Nucleus accumbens (tissue), 56 donors: ENCODE measurements at places on chromosomes 2 and 18.

DNA sequence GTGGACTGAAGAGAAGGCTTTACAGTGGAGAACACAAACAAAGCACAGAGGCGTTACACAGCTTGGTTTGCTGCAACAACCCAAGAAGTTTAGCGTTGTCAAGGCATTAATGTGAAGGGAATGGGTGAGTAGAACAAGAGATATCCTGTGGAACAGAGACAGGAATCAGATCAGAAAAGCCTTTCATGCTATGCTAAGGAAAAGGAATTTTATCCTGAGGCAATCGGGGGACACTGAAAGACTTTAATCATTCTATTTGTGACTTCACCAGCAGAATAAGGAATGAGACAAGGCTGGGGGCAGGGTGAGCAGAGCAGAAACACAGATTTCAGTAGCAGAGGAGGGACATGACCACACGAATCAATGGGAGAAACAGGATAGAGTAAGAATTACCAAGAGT lies 600.7 kb downstream of the IRS1 start:
- DNase-seq = no peak

- DNase-seq = no peak
Observed at GRCh38 chr2:209424199-209424701, 403 bp downstream of the MAP2 start.

DNA sequence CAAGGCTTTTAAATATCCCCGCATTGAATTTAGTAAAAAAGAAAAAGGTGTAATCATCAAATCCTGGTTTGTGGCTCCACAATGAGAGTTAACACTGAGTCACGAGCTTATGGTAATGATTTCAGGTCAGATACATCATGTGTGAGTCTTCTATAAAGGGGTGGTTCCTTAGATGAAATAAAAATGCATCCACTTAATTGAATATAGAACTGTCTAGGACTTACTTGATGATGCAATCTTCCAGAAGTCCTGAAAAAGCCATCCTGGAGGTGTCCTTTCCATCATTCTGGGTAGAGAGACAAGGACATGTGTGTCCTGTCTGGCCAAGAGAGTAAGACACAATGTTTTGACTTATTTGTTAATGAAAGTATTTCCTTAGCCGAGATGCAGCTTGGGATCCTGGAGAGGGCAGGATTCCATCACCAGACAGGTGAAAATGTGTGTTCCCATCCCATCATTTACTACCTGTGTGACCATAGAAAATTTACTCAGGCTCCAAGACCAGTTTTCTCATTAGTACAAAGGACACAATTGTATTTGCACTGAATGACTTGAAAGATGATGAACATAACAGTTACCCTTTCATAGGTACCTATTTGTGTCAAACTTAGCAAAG lies 1539.8 kb upstream of the PIK3C3 start:
- no peak for DNase-seq

- no peak for DNase-seq
Observed at GRCh38 chr2:9799011-9799596, 44.2 kb upstream of the TAF1B start.

DNA sequence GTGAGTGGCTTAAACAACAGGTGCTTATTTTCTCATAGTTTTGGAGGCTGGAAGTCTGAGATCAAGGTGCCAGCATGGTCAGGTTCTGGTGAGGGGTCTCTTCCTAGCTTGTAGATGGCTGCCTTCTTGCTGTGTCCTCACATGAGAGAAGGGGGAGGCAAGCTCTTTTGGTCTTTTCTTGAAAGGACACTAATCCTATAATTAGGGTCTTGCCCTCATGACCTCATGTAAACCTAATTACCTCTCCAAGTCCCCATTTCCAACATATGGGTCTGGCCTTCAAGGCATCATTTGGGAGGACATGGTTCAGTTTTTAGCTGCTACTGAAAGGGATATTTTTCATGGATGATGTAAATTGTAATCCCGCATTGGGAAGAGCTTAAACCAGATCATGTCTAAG lies 18.0 kb downstream of the RBM44 start:
- DNase-seq = no peak

- DNase-seq = no peak
Observed at GRCh38 chr2:232973011-232973735, 39.9 kb downstream of the NGEF start.
